HCT116 (cell line): ENCODE measurements at places on chromosomes 6 and 20. TPM values are rescaled to one million over a fixed set of nuclear protein-coding genes. Genes with fewer than 3 reads are reported as not detected.

OPRM1 gene
- not detected for total RNA-seq

GRCh38 chr6:143337201-143337949, 113.1 kb downstream of the ADAT2 start:
- DNase-seq = peak; percentile 18

DNA sequence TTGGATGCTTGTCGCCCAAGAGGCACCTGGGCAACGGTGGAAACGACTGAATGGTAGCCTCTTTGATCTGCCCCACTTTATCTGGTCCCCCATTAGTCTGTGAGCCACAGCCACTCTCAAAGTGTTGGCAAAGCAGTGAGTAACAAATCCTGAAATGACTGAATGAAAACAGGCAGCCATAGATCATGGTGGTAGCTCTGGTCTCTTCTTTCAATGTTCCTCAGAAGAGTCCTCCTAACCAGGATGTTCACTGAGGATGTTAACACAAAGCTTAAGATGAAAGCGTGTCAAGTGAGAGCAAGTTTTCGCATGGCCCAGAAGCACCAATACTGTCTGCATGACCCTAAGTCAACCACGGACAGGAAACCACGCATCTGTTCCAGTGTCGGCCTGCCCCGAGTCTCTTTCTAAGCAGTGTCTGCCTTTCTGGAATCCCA, 107.3 kb downstream of the IRF4 start:
- no peak for DNase-seq

DNA sequence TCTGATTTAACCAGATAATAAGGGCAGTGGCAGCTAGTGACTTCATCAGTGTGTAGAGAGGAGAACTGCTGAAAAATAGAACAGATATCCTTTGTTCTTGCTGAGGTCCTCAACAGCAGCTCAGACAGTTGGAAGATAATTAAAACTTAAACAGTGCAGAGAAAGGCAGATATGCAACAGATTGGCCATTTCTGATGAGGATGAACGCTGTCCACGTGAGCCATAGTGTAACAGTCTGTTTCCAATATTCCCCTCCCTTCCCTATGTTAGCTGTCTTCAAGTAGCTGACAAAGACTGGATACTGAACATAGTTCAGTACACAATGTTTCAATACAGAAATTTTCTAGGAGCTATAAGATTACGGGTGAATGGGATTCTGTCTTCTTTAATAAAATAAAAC, 291.4 kb downstream of the BTBD9 start:
- DNase-seq = no peak

DCDC2 gene
- 0.17 TPM for total RNA-seq

TRIM10 gene
- total RNA-seq = 0.98 TPM
